ENCODE measurements at places on chromosomes 1 and 21.

DNA sequence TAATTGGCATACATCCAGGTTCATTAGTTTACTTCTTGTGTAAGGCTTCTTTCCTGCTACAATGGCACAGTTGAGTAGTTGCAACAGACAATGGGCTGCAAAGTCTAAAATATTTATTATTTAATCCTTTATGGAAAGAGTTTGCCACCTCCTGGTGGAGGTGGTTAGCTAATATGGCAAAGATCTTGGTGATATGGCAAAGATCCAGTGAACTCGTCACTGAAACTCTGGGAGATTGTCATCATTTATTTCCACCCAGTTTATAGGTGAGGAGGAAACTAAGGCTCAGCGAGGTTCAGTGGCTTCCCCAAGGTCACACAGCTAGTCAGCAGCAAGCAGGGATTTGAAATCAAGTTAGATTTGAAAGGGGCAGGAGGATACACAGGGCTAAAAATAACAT is 16.1 kb upstream of the IFFO2 start:
- no peak for DNase-seq

GRCh38 chr1:145701306-145701862 is 5.8 kb downstream of the PDZK1 start:
- no peak for DNase-seq

- DNase-seq: no peak
These were observed 1356.3 kb downstream of the KCNT2 start for GRCh38 chr1:195251900-195252299.

- no peak for DNase-seq
These were observed 218.1 kb upstream of the PKN2 start for GRCh38 chr1:88466011-88466410.

DNA sequence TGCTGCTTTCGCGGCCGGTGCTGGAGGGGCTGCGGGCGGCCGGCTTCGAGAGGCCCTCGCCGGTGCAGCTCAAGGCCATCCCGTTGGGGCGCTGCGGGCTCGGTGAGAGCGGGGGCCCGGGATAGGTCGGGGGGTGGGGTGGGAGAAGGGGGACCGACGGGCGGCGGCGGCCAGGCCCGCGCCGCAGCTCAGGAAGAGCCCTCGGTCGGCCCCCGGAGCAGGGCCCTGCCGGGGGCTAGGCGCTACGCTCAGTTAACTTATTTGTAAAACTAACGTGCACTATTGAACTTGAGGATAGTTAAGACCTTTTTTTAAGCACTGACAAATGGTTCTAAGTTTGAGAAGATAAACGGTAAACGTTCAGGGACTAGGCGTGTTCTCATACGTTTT is 418 bp downstream of the DDX20 start:
- DNase-seq: no peak

DNA sequence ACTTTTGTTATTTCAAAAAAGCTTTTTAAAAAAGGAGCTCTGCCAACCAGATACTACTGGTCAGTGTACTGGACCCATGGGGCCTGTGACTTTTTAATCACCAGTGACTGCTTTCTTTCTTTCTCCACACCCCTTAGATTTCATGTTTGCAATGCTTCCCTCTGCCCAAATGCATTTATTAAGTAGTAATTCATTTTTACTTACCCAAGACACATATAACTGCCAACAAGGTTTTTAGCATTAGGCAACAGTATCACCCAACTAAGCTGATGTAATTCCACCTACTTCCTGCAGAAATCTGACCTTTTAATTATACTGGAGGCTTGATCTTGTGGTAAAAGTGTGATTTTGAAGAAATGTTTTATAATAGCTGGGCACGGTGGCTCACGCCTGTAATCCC is 12.5 kb downstream of the MECR start:
- DNase-seq: no peak

- no peak for DNase-seq
These were observed 980 bp upstream of the CLDN19 start for GRCh38 chr1:42740851-42741580.

DNA sequence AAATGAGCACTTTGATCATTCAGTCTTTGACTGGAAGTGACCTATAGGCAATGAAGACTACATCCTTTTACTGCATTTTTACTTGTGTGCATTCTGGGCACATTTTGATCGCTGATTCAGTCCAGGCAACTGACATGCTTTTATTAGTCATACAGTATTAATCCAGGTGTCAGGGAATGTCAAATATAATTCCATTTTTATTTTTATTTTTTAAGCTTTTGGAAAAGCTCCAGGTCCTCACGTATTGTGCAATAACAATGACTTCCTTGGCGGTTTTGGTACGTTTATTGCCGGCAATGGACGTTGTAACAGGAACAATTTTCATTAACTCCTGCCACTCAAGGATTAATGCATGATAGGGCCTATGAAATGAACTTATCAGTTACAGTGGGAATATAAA is 302.6 kb upstream of the PTBP2 start:
- no peak for DNase-seq

- no peak for DNase-seq
These were observed 157.3 kb upstream of the PTGFR start for GRCh38 chr1:78333502-78333901.

DNA sequence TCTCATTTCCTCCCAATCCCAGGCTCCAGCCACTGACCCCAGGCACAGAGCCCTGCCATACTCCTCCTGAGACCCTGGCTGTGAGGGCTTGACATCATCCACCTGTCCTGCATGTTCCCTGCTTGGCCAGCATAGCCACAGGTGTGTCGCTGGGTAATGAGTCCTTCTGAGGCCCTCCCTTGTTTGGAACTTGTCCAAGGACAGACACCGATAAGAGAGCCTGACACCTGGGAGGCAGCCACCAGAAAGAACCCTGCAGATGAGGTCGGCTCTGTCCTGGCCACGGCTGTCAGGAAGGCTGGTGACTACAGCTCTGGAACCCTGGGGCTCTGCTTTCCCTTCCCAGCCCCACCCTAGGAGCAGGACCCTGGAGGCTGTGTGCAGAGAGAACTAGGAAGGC is 34.6 kb downstream of the TMEM63A start:
- DNase-seq: no peak

GRCh38 chr1:240030236-240030635 is 61.4 kb upstream of the FMN2 start:
- no peak for DNase-seq

- no peak for DNase-seq
These were observed 138.8 kb upstream of the DPYD start for GRCh38 chr1:98059620-98060019.

DNA sequence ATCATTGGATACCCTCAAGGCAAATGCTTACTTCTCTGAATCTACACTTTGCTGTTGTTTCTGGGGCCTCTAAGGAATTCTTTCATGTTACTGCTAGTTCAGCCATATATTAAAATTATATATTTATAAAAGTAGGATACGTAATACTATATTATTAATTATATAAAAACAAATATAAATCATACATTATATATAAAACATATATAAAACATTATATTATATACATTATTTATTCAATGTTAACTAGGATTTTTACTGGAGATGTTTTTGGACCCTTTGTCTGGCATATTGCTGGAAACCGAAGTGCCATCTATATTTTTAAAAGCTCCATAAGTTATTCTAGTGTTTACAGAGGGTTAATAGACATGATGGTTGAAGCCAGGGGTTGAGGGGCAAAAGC is 12.2 kb downstream of the ALG6 start:
- no peak for DNase-seq

- DNase-seq: no peak
These were observed 29.0 kb downstream of the VWA5B1 start for GRCh38 chr1:20319456-20320220.

GRCh38 chr1:201686714-201687455 is 142.1 kb upstream of the IPO9 start:
- peak; percentile 16 for DNase-seq

GRCh38 chr1:206566999-206567398 is 45.3 kb downstream of the EIF2D start:
- peak; percentile 90 for DNase-seq

GRCh38 chr1:169240449-169241232 is 127.0 kb downstream of the NME7 start:
- no peak for DNase-seq

DNA sequence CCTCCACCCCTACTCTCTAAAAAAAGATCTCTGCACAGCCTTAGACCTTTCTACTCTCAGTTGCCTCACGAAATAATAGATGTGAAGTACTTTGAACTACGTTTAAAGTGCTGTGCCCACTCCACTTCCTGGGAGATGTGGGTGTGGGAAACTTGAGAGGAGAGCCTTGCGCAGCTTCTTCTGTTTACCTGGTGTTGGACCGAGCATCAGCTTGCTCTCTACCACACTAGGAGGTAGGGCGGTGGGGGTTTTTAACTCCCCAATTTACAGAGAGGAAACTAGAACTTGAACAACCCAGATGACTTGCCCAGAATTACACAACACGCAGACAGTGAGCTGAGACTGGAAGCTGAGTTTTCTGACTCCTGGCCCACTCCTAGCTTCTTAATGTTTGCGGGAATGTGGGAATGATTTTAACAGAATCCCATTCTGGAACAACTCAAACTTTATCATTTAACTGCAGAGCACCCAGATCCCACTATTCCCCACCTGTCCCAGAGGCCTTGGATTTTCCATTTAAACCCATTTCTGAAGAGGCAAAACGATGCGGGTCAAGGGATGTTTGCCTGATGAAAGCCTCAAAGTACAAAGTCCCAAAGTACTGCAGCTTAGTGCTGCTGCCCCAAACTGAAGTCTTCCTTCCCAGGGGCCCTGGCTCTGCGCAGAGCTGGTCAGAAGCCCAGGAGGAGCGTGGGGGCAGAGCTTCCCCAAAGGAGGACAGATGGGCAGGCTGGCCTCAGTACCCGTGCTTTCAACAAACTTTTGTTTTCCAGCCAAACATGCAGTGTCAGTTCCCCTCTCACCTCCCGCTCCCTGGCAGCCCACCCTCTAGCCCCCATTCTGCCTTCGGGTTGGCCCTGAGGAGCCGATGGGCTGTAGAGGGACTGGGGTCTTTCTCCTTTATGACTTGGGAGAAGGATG is 19.0 kb downstream of the BTG2 start:
- no peak for DNase-seq

DNA sequence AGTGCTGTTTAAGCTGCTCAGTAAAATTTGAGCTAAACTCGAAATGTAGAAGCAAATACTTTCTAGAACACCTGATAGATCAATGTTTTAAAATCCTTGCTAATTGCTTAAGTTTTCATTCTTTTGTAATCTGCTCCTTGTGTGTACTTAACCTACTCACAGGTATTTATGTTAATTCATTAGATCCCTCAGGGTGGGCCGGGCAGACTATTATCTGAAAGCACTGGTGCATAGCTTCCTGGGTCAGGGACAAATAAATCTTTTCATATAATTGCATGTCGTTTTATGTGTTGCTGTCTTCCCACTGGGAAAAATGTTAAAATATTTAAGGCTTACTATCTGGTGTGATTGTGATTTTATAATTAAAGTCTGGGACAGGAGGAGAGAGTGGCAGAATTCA is 440.5 kb downstream of the SMYD3 start:
- no peak for DNase-seq

GRCh38 chr1:19382222-19382621 is 70.1 kb downstream of the SLC66A1 start:
- no peak for DNase-seq

DNA sequence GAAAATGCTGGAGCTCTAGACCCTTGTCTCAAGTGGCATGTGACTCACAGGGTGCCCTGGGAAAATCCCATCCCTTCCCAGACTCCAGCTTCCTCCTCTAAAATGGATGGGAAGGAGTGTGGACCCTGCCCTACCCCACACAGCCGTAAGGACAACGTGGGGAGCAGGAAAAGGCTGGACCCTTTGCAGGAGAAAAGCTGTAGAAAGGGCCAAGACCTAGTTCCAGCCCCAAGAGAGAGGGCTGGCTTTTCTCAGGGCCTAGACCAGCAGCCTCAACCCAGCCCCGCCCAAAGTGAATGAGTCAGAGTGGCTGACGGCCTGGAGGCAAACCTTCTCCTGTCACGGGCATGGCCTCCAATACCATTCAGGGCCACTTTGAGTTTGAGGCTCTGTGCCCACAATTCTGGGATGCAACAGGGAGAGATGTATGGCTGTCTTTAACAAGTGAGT is 1.1 kb downstream of the LAMB3 start:
- DNase-seq: no peak

GRCh38 chr1:157691285-157691920 is 9.2 kb downstream of the FCRL3 start:
- DNase-seq: no peak

- no peak for DNase-seq
These were observed 93.1 kb upstream of the PGBD5 start for GRCh38 chr1:230519246-230519645.

DNA sequence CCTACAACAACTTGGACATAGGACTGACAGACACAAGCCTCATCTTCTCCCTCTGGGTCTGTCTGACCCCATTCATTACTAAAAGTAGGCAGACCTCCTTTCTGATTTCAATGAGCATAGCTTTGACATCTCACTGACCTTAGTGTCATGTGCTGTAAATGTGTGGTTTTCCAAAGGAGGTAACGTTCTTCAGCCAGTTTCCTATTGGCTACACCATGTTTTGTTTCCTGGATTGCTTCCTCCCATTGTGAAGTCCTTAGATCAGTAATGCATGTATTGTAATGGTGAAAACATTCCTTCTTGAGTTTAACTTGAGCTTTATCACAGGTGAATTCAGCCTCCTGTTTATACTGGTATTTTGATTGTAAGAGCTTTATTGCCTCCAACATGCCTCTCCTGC is 20.6 kb downstream of the STXBP3 start:
- no peak for DNase-seq

- DNase-seq: no peak
These were observed 103.2 kb upstream of the CASZ1 start for GRCh38 chr1:10899490-10900250.

DNA sequence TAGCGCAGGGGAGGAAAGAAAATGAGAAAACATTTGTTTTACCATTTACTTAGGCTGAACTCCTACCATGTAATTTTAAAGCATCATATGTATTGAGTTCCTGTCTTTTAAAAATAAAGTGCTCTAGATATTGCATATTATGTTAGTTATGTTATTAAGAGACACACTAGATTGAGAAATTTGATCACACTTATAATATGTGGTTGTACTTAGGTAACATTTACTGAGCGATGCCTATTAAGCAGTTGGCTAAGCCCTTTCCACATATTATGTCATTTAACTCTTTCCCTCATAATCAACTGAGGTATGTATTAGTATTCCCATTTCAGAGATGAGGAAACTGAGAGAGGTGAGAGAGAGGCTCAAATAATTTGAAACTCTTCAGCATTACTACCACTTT is 4.5 kb upstream of the LRRC8D start:
- DNase-seq: no peak

DNA sequence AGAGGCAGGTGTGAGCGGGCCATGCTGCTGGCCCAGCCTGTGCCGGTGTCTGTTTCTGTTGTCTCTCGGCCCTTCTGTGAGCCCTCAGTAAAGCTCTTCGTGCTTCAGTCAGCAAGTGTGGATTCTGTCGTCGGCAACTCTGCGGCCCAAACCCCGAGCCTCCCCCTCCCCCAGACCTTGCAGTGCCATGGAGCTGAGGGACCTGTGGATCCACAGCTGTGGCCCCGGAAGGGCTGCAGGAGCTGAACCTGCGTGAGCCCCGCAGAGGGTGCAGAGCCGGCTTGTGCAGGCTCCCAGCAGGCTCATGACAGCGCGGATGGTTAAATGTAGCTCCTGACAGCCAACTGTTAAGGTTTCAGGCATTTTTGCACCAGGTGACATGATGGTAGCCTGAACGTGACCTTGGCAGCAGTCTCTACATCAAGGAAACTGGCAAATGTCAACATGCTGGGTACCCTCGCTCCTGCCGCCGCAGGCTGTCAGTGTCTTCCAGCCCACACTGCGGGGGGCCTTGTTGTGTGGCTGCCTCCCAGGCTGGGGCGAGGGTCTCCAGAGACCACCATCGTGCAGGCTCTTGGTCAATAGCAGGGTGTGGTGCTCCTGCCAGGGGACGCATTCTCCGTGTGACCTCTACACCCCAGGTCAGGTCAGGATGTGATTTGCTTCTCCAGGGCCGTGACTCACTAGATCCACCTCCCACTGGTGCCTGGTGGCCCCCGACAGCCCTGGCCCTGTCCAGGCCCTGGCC is 7.0 kb downstream of the LRRC3 start:
- DNase-seq: no peak
